ENCODE measurements at places on chromosomes 12 and 14.
A peak's percentile ranks its signal among the peaks of the same experiment; 100 is the strongest.

DNA sequence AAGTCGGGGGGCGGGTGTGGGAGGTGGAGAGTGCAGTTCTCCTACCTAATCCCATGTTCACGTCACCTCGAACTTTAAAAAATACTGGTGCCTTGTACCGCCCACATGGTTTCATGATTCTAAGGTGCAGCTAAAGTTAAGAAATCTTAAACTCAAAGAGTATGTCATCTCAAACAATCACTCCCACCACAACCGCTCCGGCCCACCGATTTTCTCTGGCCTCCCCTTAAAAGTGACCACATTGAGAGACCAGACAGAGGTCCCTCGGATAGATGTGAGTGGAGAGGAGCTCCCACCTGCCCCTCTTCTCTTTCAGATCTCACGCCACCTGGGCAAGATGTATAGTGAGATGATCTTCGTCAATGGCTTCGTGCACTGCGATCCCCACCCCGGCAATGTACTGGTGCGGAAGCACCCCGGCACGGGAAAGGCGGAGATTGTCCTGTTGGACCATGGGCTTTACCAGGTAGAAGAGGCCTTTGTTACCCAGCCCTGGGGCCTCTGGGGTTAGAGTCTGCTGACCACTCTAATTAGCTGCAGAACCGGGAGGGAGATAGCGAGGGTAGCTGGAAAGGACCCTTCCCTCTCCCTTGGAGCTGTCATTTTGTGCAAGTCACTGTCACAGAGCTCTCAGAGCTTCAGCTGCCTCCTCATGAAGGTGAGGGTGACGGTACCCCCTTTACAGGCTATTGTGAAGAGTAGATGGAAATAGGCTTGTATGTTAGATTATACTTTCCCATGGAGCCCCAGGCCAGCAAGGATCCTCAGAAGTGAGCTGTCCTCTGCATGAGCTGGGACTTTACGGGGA lies 124.4 kb downstream of the ADCK1 start:
- DNase-seq = no peak

DNA sequence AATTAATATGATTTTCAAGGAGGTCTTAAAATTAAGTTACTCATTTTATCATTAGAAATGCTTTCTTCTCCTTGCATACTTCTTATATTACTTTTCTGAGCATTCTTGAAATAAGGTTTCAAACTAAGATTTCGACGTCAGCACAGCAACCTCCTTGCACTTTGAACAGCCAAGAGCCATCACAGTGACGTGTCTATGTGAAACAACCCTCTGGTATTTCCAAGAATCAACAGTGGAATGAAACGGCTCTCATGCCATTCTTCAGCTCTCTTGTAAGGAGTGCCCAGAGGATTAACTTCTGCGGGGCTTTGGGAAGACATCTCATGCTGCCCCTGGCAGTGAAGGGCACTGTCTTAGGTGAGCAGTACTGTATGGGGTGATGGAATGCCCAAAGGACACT lies 109.2 kb downstream of the EFCAB11 start:
- DNase-seq = no peak

DNA sequence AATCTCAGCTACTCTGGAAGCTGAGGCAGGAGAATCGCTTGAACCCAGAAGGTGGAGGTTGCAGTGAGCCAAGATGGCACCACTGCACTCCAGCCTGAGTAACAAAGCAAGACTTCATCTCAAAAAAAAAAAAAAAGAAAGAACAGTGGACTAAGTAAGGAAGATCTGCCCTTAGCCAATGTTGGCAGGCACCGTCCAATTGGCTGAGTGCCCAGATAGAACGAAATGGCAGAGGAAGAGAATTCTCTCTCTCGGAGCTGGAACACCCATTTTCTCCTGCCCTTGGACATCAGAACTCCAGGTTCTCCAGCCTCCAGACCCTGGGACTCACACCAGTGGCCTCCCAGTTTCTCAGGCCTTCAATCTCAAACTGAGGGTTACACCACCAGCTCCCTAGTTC lies 49.9 kb downstream of the ESR2 start:
- DNase-seq = no peak

GRCh38 chr14:101498526-101498860 lies 62.8 kb upstream of the DIO3 start:
- peak; percentile 9 for DNase-seq
